ENCODE measurements at places on chromosomes 2 and 18.
A peak's percentile ranks its signal among the peaks of the same experiment; 100 is the strongest.

DNA sequence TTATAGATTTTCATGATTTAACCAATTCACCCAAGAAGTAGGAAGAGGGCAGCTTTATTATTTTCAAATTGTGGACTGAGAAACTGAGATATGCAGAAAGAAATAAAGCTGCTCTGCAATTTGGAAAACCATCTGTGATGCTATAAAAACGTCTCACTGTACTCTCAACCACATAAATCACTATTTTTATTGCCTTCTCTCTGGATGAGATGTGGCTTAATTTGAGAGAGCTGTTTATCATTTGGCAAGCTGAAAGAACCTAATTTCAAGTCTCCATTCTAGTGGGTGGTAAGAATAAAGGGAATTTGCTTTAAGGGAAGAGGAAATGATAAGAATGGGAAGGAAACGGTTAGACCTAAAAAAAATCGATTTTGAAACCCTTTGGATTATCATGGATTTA, 49.9 kb upstream of the CYP1B1 start:
- H3K27ac ChIP-seq = no peak overlapping the region
- H3K4me3 ChIP-seq = no peak overlapping the region
- H3K36me3 ChIP-seq = peaks cover 8% of the 10 kb centered on the region
- no peaks in the 10 kb centered on the region for H3K27me3 ChIP-seq
- no peaks in the 10 kb centered on the region for H3K4me1 ChIP-seq
- DNase-seq = no peak

GRCh38 chr2:39772086-39772811, 6.8 kb downstream of the THUMPD2 start:
- H3K27me3 ChIP-seq = no peaks in the 10 kb centered on the region
- DNase-seq = no peak
- no peak overlapping the region for H3K27ac ChIP-seq

DNA sequence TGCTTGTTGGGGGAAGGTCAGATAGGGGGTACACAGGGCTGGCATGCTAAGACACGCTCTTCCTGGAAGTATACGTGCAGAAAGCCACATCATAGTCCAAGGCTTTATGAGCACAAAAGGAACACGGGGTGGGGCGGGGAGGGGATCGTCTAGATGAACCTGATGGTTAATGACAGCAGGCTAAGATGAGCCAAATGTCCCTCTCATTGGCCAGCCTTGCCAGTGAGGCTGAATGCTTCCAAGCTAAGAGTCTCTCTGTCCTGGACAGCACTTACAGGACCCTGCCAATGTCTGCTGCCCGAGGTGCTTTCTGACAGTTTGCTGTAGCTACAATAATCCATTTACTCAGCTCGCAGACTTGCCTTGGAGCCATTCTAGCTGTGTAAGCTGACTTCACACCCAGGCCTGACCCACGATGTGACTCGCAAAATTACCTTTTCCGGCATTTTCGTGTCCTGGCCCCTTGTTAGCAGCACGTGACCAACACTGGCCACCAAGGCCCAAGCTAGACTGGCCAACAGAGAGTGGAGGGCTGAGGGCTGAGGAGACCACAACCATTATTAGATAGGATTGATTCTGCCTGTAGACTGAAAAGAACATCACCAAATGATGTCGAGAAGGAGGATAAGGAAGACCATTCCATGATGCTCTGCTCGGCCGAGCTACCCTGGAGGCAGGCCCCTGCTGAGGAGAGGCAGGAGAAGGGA, 84.2 kb downstream of the MALT1 start:
- peaks cover 3% of the 10 kb centered on the region for H3K36me3 ChIP-seq
- H3K4me1 ChIP-seq = peaks cover 17% of the 10 kb centered on the region
- no peak overlapping the region for H3K4me3 ChIP-seq
- no peak overlapping the region for H3K27ac ChIP-seq
- DNase-seq = no peak

DNA sequence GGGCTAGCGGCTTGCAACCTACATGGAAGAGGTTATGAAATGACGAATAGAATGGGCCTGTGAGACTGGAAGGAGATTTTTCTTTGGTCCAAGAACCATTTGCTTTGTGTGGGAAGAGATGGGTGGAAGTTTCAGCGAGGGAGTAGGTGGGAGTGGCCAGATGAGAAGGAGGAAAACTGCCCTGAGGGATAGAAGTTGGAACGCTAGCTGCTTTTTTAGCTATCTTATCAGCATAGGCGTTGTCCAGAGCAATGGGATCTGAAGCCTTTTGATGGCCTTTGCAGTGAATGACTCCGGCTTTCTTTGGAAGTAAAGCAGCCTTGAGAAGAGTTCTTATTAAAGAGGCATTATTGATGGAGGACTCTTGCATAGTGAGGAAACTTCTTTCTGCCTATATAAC, 52.4 kb downstream of the SPTBN1 start:
- no peak overlapping the region for H3K27ac ChIP-seq
- no peaks in the 10 kb centered on the region for H3K4me1 ChIP-seq
- H3K27me3 ChIP-seq = no peaks in the 10 kb centered on the region
- DNase-seq = no peak
- H3K36me3 ChIP-seq = no peaks in the 10 kb centered on the region

DNA sequence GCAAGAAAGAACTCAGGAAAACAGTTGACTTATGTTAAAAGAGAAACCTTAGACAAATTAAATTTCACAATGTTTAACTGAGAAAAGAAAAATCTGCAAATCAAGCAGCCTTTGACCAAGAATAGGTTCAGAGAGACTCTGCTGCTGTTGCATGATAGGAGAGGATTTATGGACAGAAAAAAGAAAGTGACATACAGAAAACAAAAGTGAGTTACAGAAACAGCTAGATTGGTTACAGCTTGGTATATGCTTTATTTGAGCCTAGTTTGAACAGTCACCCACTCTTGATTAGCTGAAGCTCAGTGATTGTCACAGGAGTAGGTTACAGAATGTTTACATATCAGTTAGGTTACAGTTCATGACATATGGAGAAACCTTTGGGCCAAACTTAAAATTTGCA, 258.2 kb upstream of the SPOPL start:
- H3K4me3 ChIP-seq = no peak overlapping the region
- H3K27ac ChIP-seq = no peak overlapping the region
- no peaks in the 10 kb centered on the region for H3K36me3 ChIP-seq
- no peak for DNase-seq
- peaks cover 2% of the 10 kb centered on the region for H3K27me3 ChIP-seq

DNA sequence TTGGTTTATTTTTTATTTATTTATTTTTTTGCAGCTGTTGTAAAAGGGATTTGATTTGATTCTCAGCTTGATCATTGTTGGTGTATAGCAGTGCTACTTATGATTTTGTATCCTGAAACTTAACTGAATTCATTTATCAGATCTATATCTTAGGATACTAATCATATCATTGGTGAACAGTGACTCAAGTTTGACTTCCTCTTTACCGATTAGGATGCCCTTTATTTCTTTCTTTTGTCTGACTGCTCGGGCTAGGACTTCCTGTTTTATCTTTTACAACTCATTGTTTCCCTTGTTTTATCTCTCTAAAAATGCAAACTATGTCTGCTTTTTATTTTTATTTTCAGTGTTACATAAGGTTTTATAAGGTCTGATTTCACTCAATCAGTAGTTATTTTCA, 23.6 kb downstream of the SP100 start:
- DNase-seq = no peak
- peaks cover 52% of the 10 kb centered on the region for H3K36me3 ChIP-seq
- H3K27ac ChIP-seq = peak overlapping the region; percentile 86
- no peaks in the 10 kb centered on the region for H3K27me3 ChIP-seq
- peaks cover 59% of the 10 kb centered on the region for H3K4me1 ChIP-seq

DNA sequence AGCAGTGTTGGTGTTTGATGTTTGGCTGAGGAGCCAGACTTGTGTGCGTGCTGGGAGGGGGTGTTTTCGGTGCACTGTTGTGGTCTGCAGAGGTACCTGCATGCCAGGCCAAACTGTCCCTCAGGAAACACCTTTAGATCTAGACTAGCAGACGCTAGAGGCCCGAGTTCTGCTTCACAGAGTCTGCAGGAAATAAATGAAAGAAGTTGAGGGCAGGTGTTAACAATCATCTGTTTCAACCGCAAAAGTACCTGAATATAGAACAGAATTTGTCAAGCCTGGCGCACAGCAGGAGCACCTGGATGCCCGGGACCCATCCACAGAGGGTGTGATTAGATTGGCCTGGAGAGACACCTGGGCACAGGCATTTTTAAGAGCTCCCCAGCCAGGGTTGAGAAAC, 40.5 kb upstream of the REL start:
- H3K27me3 ChIP-seq = no peaks in the 10 kb centered on the region
- no peak overlapping the region for H3K27ac ChIP-seq

DNA sequence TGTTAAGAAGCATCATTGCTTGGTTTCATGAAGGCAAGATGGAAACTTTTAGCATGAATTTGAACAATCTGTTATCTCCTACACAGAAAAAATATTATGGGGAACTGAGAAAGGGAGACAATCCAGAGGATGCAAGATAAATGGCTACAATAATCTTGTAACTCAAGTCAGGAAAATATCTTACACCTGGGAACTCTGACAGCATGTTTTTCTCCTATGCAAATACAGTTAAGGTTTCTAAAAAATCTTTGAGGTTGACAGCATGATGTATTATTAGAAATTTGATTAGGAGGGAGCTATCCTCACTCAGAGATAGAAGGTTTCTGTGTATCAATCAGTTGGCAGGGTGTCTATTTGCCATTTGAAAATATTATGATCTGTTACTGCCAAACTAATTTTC, 75.6 kb downstream of the GPD2 start:
- no peak for DNase-seq
- no peaks in the 10 kb centered on the region for H3K27me3 ChIP-seq
- no peak overlapping the region for H3K27ac ChIP-seq

- H3K4me3 ChIP-seq = no peak overlapping the region
- DNase-seq = no peak
- no peaks in the 10 kb centered on the region for H3K27me3 ChIP-seq
- H3K36me3 ChIP-seq = peaks cover 10% of the 10 kb centered on the region
- peaks cover 10% of the 10 kb centered on the region for H3K4me1 ChIP-seq
- H3K27ac ChIP-seq = no peak overlapping the region
Measured at GRCh38 chr2:231431606-231432005, 32.7 kb downstream of the NCL start.

DNA sequence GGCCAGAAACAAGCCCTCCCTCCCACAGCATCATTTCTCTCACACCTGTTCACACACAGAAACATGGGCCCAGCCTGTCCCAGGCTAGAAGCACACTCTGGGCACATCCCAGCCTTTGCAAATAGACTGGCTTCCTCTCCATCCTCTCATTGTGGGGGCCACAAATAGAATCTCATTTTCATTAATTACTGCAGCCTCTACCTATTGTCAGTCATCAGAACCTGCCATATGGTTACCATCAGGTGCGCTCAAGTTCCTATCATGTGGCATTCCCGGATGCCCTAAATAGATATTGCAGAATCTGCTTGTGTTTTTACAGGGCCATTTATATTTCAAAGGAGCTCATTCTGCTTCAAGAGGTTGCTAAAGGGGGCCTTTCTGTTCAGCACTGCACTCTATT, 460.7 kb downstream of the BCL11A start:
- H3K27ac ChIP-seq = no peak overlapping the region
- no peaks in the 10 kb centered on the region for H3K27me3 ChIP-seq

- no peak for DNase-seq
- no peak overlapping the region for H3K27ac ChIP-seq
- no peaks in the 10 kb centered on the region for H3K4me1 ChIP-seq
- no peaks in the 10 kb centered on the region for H3K36me3 ChIP-seq
Measured at GRCh38 chr2:22748909-22749308, 636.1 kb upstream of the KLHL29 start.

- H3K27ac ChIP-seq = no peak overlapping the region
- H3K4me3 ChIP-seq = no peak overlapping the region
- no peaks in the 10 kb centered on the region for H3K27me3 ChIP-seq
- H3K4me1 ChIP-seq = no peaks in the 10 kb centered on the region
- no peak for DNase-seq
Measured at GRCh38 chr2:141182246-141182645, 948.6 kb downstream of the LRP1B start.

GRCh38 chr2:172215936-172216335, 113.2 kb upstream of the DLX2 start:
- no peaks in the 10 kb centered on the region for H3K36me3 ChIP-seq
- no peak overlapping the region for H3K27ac ChIP-seq
- H3K27me3 ChIP-seq = no peaks in the 10 kb centered on the region
- peaks cover 21% of the 10 kb centered on the region for H3K4me1 ChIP-seq

- no peaks in the 10 kb centered on the region for H3K36me3 ChIP-seq
- no peaks in the 10 kb centered on the region for H3K4me1 ChIP-seq
- no peak overlapping the region for H3K4me3 ChIP-seq
- no peak overlapping the region for H3K27ac ChIP-seq
- DNase-seq = no peak
Measured at GRCh38 chr18:13232086-13232917, 13.7 kb downstream of the LDLRAD4 start.

DNA sequence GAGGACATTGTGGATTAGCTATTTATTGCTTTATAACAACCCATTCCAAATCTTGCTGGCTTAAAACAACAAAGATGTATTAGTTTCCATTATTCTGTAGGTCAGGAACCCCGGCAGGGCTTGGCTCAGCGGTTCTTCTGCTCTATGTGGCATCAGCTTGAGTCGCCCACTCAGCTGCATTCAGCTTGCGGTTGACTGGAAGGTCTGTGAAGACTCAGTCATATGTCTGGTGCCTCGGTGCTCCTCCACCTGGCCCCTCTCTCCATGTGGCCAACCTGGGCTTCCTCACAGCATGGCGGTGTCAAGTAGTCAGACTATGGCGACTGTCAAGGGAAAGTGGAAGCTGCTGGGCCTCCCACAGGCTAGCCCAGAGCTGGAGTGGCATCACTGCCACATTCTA, 48.6 kb downstream of the EMILIN2 start:
- H3K4me3 ChIP-seq = no peak overlapping the region
- no peak for DNase-seq
- no peak overlapping the region for H3K27ac ChIP-seq
- H3K4me1 ChIP-seq = peaks cover 37% of the 10 kb centered on the region
- no peaks in the 10 kb centered on the region for H3K27me3 ChIP-seq

DNA sequence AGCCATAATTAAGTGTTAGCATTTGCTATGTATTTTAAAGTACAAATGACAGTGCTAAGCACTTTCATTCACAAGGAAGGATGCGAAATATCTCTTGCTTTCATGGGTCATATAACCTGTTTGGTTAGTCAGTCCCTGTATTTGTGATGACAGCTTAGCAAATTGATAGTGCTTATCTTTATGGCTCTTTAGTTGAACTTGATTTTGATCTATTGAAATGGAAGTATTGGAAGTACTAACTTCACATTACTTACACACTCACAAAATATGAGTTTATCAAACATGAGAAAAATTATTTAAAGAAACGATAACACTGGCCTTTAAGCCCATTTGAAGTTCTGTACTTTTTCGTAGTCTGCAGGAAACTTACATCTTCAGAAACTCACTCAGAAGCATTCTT, 97.4 kb upstream of the NEUROD1 start:
- no peaks in the 10 kb centered on the region for H3K36me3 ChIP-seq
- H3K4me3 ChIP-seq = no peak overlapping the region
- DNase-seq = no peak
- H3K4me1 ChIP-seq = no peaks in the 10 kb centered on the region

- no peak for DNase-seq
- no peaks in the 10 kb centered on the region for H3K4me1 ChIP-seq
- H3K27me3 ChIP-seq = no peaks in the 10 kb centered on the region
- H3K36me3 ChIP-seq = peaks cover 31% of the 10 kb centered on the region
- H3K27ac ChIP-seq = no peak overlapping the region
Measured at GRCh38 chr2:73759285-73759764, 20.6 kb downstream of the DUSP11 start.
